ENCODE measurements at places on chromosomes 7 and 10.

DNA sequence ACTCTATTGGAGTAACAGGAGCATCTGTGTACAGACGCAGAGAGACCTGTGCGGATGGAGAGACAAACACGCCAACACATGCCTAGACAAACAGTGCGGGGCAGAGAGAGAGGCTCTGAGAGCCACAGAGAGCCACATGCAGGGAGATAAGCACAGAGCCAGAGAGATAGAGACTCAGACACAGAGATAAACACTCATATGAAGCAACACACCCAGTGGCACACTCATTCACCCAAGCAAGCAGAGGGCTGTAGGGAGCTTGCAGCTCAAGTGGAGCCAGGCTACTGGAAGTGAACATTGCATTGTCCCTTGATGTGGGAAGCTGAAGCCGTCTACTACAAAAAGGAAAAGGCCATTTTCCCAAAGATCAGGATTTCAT lies 46.6 kb upstream of the PODXL start:
- no peak for DNase-seq

DNA sequence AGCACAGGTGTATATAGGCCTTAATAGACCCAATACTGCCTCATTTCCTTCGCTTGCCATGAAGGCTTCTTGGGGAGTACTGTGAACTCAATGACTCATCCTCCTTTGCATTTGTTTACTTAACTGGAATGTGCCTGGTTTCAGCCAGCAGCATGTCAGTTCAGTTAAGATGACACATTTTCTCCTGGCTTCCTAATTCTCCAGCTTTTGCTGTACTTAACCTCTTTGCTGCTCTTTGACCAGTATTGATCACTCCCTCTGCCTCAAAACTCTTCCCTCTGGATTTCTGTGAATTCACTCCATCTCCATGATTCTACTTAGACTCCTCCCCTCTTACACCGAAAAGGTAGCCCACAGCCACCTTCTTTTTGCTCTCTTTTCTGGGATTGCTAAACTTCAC lies 135.7 kb downstream of the MAGI2 start:
- peak; percentile 56 for DNase-seq

GRCh38 chr7:18552943-18553604 lies 57.5 kb downstream of the HDAC9 start:
- no peak for DNase-seq

GRCh38 chr10:104326991-104327610 lies 11.2 kb downstream of the ITPRIP start:
- no peak for DNase-seq

DNA sequence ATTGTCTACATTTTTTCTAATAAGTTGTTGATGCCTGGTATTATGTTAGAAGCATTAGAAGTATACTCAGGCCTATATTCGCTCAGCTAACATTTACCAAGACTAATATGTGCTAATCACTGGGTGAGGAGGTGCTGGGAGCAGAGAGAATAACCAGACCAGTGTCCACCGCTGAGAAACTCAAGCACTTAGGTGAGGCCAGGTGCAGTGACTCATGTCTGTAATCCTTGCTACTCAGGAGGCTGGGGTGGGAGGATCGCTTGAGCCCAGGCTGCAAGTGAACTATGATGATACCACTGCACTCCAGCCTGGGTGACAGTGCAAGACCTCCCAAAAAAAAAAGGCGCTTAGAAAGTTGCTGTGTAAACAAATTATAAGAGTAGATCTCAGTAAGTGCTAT lies 182.2 kb upstream of the AOAH start:
- DNase-seq: no peak

Data from AG09319 (cell line).